ENCODE measurements at places on chromosomes 2 and 18.
A peak's percentile ranks its signal among the peaks of the same experiment; 100 is the strongest.

DNA sequence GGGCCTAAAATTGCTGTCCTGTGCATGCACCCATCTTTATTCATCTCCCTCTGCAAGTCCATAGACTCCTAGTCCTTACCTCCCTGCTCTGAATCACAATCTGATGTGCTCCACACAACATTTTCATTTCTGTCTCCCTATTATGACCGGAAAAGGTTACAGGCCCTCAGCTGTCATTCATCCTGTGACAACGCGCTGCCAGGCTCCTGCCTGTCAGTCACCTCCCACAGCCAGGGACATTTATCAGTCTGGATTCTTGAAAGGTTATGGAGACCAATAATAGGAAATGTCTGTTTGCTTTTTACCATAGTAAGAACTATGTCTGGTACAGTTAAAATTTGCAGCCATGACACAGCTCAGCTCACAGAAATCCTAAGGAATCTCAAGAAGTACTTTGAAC, 197.1 kb downstream of the RDH14 start:
- no peak for DNase-seq

GRCh38 chr2:145199042-145199441, 679.1 kb upstream of the ZEB2 start:
- no peak for DNase-seq

DNA sequence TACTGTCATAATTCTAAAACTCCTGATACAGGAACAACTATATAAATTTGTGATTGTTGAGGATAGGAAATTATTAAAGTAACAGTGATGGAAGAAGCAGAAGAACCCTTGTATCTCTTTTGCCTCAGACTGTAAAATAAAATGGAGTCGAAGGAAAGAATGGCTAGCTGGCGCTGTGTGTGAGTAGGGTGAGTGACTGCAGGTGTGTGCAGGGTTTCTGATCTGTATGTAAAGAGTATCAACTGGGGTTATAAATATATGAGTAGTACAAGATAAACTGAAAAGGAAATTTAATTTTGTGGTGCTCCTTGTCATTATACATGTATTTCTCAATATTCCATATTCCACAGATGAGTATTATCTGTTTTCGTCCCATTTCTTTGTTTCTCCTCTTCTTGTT, 15.2 kb downstream of the POLI start:
- no peak for DNase-seq

- DNase-seq = no peak
Measured at GRCh38 chr2:121189661-121190381, 95.2 kb downstream of the TFCP2L1 start.

DNA sequence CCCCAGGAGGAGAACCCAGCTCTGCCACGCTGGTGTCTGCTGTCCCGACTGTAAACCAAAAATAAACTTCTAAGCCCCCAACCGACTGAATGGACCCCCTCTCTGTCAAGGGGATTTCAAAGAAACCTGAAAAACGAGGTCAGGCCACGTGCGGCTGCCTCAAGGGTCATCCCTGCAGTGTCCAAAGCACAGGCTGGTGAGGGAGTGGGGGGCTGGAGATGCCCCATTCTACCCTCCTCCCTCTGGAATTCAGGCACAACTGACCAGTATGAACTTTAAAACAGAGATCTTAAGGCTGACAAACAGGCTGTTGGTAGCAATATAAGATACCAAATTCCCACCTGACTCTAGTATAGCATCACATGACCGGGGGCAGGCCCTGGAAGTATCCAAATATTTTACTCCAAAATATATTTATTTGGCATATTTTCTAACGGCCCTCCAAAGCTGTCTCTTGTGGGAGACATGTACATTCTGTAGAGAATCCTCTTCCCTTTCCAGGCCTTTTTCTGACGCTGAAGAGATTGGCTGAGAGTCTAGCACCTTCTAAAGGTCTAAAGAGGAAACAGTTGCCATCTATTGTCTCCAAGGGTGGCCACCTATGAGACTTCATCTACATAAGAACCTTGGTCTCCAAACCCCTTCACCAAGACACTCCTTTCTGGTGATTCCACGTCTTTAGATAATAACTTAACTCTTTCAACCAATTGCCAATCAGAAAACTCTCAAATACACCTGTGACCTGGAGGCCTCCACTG, 40.4 kb upstream of the CTDP1 start:
- DNase-seq = peak; percentile 37
